ENCODE measurements at places on chromosomes 3 and 15.
A peak's percentile ranks its signal among the peaks of the same experiment; 100 is the strongest.

GRCh38 chr15:50698101-50698500, 11.5 kb upstream of the TRPM7 start:
- no peak for DNase-seq

DNA sequence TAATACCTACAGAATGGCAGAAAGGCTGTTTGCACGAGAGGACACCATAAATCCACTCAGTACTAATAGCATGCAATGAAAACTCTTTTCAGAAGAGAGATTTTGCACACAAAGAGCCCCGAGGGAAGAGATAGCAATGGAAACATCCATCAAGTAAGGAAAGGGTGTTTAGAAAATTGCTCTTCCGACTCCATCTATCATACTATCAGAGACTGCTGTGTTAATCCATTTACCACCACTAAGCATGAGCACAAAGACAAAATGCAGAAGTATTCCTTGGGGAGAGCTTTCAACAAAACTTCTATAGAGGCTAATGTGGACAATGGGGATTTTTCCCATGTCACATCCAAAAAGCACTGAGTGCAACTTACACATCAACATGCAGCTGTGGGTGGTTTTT, 72.1 kb upstream of the PLAAT1 start:
- no peak for DNase-seq

GRCh38 chr3:13325892-13326443, 94.2 kb downstream of the NUP210 start:
- DNase-seq: no peak

GRCh38 chr3:193375614-193376013, 2.9 kb downstream of the ATP13A5 start:
- DNase-seq: no peak

- no peak for DNase-seq
Measured at GRCh38 chr3:61333192-61333961, 82.1 kb upstream of the FHIT start.

DNA sequence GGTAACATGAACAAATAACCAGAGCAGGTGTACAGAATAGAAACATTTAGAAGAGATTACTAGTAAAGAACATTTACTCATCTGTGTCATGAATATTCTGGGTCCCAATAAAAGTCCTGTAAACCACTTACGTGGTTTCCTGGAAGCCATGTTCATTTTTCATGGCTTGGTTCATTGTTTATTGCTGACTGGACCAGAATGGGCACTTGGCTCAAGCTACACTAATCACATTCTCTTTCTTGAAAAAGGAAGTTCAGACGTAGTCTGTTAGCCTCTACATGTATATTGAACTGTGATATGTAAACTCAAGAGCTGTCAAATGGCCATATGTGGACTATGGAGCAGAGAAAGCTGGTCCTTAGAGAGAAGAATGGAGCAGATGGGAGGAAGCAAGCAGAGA, 138.3 kb upstream of the FAM3D start:
- no peak for DNase-seq

DNA sequence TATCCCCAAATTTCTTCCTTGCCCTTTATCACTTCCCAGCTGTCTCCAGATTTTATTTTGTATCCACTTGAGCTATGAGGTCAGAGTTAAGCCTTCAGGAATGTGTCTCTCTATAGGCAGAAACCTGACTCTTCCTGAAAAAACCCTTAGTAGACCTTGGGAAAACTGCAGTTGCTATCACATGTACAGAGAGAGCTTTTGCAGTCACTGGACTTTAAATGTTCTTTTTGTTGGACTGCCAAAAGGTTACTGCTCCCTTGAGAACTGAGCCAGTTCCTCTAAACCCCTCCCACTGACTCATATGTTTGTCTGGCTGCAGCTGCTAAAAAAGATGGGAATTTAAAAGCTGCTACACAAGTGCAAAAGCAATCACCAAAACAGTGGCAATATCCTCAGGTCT, 169.1 kb upstream of the CCDC54 start:
- no peak for DNase-seq

GRCh38 chr3:146777941-146778340, 172.8 kb upstream of the PLSCR5 start:
- DNase-seq: no peak

- peak; percentile 52 for DNase-seq
Measured at GRCh38 chr3:48966876-48967361, 23.1 kb upstream of the P4HTM start.

GRCh38 chr3:193744048-193744821, 151.2 kb downstream of the OPA1 start:
- no peak for DNase-seq

- peak; percentile 66 for DNase-seq
Measured at GRCh38 chr3:129605203-129605921, 1.1 kb downstream of the PLXND1 start.

GRCh38 chr3:134911586-134912548, 116.8 kb downstream of the EPHB1 start:
- no peak for DNase-seq

GRCh38 chr3:57038466-57039164, 21.8 kb upstream of the SPATA12 start:
- no peak for DNase-seq

DNA sequence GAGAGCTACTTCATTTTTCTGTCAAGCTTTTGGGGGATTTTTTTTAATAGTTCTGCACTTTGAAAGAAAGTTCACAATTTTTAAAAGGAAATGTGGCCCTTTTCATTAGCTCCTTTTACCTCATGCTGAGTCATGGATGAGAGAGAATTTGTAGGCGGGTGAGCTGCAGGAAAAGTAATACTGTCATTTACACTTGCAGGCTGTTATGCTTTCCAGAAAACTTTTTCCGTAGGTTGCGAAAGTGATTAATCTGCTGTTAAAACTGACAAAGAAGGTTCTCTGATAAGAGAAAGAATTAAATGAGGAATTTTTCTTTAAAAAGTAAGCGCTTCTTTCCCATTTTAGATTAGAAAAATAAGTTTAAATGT, 430.2 kb downstream of the LPP start:
- no peak for DNase-seq

- DNase-seq: no peak
Measured at GRCh38 chr15:90895571-90896117, 7.5 kb upstream of the MAN2A2 start.

GRCh38 chr15:36691579-36692357, 112.3 kb downstream of the CDIN1 start:
- no peak for DNase-seq

DNA sequence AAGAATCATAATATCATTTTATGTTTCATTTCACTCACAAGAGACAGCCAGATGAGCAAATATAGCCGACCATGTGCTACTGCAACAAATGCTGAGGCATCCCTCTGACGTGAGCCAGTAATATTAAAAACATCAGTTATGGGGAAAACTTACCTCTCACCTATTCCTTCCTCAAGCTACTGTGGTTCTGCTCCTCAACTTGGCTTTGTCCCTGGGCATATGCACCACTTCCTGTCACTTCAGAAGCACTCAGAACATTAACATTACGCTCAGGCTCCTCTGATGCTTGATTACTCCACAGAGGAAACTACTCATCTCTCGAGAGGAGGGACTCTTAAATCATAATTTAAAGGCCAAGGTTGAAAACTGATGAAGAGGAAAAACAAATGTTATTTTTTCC, 457.0 kb upstream of the ALCAM start:
- DNase-seq: no peak

DNA sequence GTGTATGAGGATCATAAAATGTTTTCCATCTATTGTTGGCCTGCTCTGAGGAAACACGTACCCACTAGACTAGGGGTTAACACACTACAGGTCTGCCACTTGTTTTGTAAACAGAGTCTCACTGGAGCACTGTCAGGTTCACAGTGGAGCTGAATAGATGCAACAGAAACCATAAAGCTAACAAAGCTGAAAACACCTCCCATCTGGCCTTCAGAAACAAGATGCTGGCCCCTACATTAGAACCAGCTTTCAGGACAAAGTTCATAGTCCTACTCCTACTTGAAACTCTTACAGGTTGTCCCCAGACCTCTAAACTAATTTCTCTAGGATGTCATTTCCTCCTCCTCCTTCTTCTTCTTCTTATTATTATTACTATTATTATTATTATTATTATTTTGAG, 42.3 kb downstream of the SNX4 start:
- DNase-seq: no peak

DNA sequence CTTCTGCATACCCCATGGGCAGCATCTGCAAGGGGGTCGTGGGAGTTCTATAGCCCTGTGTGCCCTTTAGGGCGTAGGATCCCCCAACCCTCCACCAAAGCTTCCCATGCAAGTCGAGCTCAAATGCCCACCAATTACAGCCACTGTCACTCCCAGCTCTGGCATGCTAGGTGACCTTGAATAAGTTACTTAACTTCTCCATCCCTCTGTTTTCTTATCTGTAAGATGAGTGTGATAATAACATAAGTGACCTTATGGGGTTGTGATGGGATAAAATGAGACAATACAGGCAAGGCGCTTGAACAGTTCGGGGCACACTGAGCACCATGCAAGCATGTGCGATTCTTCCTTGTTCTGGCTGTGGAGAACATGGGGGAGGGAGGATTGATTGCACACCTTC, 74.8 kb upstream of the POMGNT2 start:
- no peak for DNase-seq

DNA sequence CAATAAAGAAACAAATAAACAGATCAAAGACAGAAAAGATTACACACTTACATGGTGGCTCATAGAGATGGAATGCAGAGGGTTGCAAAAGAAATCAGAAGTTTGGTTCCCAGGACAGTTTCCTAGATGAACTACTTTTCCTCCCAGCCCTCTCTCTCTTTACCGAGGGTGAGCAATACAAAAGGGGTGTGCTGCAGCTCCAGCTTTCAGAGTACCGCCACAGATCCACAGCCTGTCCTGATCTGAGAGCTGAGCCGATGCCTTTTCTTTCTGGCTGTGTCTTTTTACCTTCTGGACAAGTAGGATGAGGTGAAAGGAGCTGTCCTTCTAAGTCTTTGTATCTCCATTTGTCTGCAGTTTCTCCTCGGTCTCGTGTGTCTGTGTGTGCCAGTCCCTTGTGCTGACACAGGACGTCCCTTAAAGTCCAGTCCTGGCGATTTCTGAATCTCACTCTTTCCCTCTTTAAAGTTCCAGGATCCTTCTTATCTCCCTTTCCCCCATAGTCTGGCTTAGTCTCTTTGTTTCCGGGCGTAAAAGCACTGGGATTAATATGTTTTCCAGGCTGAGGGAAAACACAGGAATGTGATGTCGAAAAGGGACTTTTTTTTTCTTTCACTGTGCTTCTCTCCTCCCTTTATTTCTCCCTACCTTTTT, 540 bp downstream of the CCDC80 start:
- DNase-seq: no peak

- no peak for DNase-seq
Measured at GRCh38 chr15:57337868-57338411, 38.4 kb upstream of the CGNL1 start.

GRCh38 chr3:41290736-41291135, 91.4 kb downstream of the CTNNB1 start:
- DNase-seq: no peak

DNA sequence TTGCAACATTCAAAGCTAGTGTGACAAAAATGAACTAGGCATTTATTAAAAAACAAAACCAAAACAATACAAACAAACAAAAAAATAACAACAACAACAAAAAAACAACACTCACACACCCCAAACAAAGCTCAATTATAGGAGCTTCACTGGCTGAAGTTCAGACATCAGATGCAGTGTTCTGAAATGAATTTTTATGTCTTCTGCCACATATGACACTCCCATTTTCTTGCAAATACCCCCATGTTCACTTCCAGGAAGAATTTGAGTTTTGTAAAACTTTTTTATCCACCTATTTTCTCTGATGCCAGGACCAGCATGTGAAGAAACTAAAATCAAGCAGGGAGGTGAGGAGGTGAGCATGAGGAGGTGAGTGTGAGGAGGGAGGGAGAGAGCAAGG, 113.9 kb downstream of the CADPS start:
- no peak for DNase-seq

- no peak for DNase-seq
Measured at GRCh38 chr3:28860307-28860706, 420.6 kb upstream of the RBMS3 start.

DNA sequence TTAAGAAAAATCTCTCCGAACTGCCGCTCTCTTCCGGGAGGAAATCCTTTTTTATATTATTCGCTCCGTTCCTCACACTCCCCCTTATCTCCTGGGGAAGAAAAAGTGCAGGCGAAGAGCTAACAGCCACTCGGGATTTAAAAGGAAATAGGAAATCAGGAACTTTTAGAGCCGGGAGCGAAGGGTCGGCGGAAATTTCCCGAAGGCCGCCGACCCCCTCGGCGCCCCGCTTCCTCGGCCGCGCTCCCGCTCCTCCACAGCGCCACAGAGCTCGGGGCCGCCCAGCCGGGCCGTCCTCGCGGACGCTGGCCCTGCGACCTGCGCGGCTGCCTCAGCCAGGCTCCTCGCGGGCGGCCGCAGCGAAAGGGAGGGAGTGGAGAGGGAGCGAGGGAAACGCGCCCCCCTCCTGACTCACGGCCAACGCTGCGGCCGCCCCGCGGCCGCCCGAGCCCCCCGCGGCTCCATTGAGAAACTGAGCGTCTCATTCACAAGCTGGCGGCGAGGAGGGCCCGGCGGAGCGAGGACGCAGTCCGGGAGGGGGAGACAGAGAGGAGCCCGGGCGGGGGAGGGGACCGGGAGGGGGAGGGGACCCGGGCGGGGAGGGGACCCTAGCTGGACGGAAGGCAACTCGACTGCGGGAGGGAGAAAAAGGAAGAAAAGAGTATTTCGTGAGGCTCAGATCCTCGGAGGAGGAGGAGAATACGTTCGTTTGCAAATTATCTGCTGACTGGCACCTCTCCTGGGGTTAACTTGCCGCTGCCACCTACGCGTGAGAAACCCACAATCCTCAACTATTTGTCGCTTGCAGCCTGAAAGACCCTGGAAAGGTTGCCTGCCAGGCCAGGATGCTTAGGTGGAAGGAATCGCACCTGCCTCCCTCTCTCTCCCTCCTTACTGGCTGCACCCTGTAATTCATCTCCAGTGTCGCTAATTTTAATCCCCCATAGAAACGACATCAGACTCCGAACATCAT, at the start of gene PTPN9:
Gene PTPN9, minus strand, starts transcription at position 368 of the 973 bp plus-strand sequence. CDS start 539 bp downstream, outside the sequence.
- peak; percentile 83 for DNase-seq

DNA sequence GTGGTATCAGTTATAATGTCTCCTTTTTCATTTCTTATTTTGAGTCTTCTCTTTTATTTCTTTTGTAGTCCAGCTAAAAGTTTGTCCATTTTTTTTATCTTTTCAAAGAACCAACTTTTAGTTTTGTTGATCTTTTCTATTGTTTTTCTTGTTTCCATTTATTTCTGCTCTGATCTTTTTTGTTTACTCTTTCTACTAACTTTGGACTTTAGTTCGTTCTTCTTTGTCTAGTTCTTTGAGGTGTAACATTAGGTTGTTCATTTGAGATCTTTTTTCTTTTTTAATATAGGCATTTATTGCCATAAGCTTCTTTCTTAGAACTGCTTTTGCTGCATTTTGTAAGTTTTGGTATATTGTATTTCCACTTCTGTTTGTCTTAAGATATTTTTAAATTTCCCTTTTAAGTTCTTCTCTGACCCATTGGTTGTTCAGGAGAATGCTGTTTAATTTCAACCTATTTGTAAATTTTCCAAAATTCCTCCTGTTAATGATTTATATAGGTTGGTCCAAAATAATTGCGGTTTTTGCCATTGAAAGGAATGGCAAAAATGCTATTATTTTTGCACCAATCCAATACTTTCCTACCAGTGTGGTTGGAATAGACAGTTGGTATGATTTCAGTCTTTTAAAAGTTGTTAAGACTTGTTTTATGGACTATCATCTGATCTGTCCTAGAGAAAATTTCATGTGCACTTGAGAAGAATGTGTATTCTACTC, 51.2 kb downstream of the KAT2B start:
- no peak for DNase-seq
